IMR-90 (cell line): ENCODE measurements at places on chromosomes 2 and 18. TPM values are rescaled to one million over a fixed set of nuclear protein-coding genes. Genes with fewer than 3 reads are reported as not detected.
A peak's percentile ranks its signal among the peaks of the same experiment; 100 is the strongest.

GRCh38 chr2:71879509-71880184, 268.0 kb downstream of the CYP26B1 start:
- H3K36me3 ChIP-seq: no peaks in the 10 kb centered on the region
- no peak overlapping the region for H3K4me3 ChIP-seq
- H3K4me1 ChIP-seq: peaks cover 31% of the 10 kb centered on the region

The PLEK gene
- total RNA-seq: under 0.01 TPM in 1 of 2 replicates, not detected in the other

DNA sequence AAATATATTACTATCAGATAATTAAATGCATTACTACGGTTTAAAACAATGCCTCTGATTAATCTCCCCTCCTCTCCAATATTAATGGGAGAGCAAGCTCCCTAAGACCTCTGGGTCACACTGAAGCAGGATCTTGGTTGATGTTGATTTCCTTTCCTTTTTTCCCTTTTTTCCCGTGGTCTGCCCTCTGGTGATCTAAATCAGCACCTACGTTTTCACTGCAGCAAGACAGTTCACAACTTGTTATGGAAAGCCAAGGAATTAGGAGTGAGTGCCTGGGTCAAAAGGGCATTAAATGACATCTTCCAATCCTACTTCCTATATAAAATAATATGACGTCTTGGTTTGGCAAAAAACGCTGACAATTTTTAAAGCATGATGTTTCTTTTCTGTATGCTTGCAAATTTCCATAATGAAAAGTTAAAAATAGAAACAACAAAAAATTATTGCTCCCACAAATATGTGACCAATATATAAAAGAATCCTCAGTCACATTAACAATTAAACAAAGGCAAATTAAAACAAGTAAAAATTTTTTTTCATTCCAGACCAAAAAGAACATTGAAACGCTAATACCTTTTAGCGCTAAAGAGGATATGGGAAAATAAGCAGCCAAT, 7.9 kb upstream of the CFAP36 start:
- no peaks in the 10 kb centered on the region for H3K27me3 ChIP-seq
- no peaks in the 10 kb centered on the region for H3K4me1 ChIP-seq
- peak; percentile 50 for DNase-seq
- no peaks in the 10 kb centered on the region for H3K36me3 ChIP-seq
- H3K27ac ChIP-seq: no peak overlapping the region

- H3K4me3 ChIP-seq: no peak overlapping the region
- DNase-seq: no peak
- H3K36me3 ChIP-seq: no peaks in the 10 kb centered on the region
- peaks cover 5% of the 10 kb centered on the region for H3K4me1 ChIP-seq
These were observed 59.7 kb downstream of the POLE4 start for GRCh38 chr2:75018162-75018561.

The MCM6 gene
- 29.6 and 36.7 TPM in 2 replicates for total RNA-seq

DNA sequence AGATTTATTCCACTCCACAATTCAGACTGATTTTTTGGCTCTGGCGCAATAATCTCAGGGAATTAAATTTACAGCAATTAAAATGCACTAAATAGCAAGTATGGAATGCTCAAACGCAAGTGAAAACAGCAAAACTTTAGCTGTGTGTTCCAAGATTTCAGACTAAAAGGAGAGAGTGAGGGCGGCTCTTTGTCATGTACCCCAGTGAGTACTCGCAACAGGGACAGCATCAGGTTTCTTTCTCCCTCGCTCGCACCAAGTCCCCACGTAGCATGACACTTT, 1.1 kb downstream of the ROCK2 start:
- H3K4me3 ChIP-seq: peak overlapping the region; percentile 87
- no peak for DNase-seq
- no peaks in the 10 kb centered on the region for H3K27me3 ChIP-seq
- no peaks in the 10 kb centered on the region for H3K36me3 ChIP-seq
- peak overlapping the region; percentile 97 for H3K27ac ChIP-seq

GRCh38 chr2:233098618-233099017, 38.5 kb downstream of the INPP5D start:
- H3K4me1 ChIP-seq: no peaks in the 10 kb centered on the region
- H3K27me3 ChIP-seq: peaks cover 8% of the 10 kb centered on the region
- no peak overlapping the region for H3K4me3 ChIP-seq
- no peaks in the 10 kb centered on the region for H3K36me3 ChIP-seq
- H3K27ac ChIP-seq: no peak overlapping the region

- no peaks in the 10 kb centered on the region for H3K36me3 ChIP-seq
- H3K27me3 ChIP-seq: no peaks in the 10 kb centered on the region
- H3K27ac ChIP-seq: no peak overlapping the region
- DNase-seq: no peak
- H3K4me1 ChIP-seq: no peaks in the 10 kb centered on the region
- no peak overlapping the region for H3K4me3 ChIP-seq
These were observed 130.8 kb upstream of the HDAC4 start for GRCh38 chr2:239531456-239532241.

GRCh38 chr2:158656492-158657229, 138.5 kb upstream of the DAPL1 start:
- no peaks in the 10 kb centered on the region for H3K27me3 ChIP-seq
- H3K27ac ChIP-seq: no peak overlapping the region
- H3K36me3 ChIP-seq: peaks cover 5% of the 10 kb centered on the region
- DNase-seq: no peak
- no peaks in the 10 kb centered on the region for H3K4me1 ChIP-seq
- no peak overlapping the region for H3K4me3 ChIP-seq

GRCh38 chr2:68913359-68913758, 39.3 kb downstream of the GKN2 start:
- peaks cover 7% of the 10 kb centered on the region for H3K4me1 ChIP-seq
- no peak for DNase-seq
- no peaks in the 10 kb centered on the region for H3K27me3 ChIP-seq
- no peaks in the 10 kb centered on the region for H3K36me3 ChIP-seq
- H3K4me3 ChIP-seq: no peak overlapping the region

The TRAK2 gene
- 48.9 and 65.4 TPM in 2 replicates for total RNA-seq

The FOXI3 gene
- not detected in 2 replicates for total RNA-seq

- no peaks in the 10 kb centered on the region for H3K4me1 ChIP-seq
- no peak for DNase-seq
- peaks cover 5% of the 10 kb centered on the region for H3K27me3 ChIP-seq
- H3K27ac ChIP-seq: no peak overlapping the region
- H3K4me3 ChIP-seq: no peak overlapping the region
These were observed 12.3 kb upstream of the SETBP1 start for GRCh38 chr18:44668270-44668975.

The PROM2 gene
- not detected in 2 replicates for total RNA-seq

DNA sequence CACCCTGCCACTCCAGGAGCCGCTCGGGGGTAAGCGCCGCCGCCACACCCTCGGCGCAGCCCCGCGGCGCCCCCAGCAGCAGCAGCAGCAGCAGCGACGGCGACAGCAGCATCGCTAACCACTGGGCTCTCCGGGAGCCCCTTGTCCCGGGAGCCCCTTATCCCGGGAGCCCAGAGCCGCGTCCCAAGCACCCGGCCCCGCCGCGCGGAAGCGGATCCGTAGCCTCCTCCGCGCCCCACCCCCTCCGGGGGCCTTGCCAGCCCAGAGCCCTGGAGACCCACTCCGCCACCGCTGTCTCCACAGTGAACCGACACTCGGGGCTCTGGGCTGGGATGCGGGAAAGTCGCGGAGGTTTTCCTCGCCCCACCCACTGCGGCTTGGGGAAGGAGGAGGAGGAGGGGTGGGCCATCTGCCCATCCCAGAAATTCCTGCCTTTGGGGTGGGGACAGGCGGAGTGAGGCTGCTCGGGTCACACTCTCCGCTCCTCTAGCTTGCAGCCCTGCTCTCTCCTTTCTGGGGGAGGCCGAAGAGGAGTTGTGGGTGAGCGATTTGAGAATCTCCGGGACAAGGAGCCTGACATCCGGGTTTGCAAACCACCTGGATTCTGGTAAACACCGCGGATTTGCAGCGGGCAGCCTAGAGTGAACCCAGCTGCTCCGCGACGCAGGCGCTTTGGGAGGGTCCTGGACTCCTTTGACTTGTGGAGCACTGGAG, at the start of gene PLA2R1:
Gene PLA2R1, minus strand, starts transcription at position 324 of the 714 bp plus-strand sequence. Its CDS starts 212 bp downstream, at position 112.
- H3K27ac ChIP-seq: no peak within 1 kb of the TSS; the same call in 1 of the 2 replicates
- no peaks in the 10 kb centered on the region for H3K4me1 ChIP-seq
- peak; percentile 12 for DNase-seq
- no peaks in the 10 kb centered on the region for H3K36me3 ChIP-seq
